ENCODE measurements at places on chromosomes 16 and 17.

DNA sequence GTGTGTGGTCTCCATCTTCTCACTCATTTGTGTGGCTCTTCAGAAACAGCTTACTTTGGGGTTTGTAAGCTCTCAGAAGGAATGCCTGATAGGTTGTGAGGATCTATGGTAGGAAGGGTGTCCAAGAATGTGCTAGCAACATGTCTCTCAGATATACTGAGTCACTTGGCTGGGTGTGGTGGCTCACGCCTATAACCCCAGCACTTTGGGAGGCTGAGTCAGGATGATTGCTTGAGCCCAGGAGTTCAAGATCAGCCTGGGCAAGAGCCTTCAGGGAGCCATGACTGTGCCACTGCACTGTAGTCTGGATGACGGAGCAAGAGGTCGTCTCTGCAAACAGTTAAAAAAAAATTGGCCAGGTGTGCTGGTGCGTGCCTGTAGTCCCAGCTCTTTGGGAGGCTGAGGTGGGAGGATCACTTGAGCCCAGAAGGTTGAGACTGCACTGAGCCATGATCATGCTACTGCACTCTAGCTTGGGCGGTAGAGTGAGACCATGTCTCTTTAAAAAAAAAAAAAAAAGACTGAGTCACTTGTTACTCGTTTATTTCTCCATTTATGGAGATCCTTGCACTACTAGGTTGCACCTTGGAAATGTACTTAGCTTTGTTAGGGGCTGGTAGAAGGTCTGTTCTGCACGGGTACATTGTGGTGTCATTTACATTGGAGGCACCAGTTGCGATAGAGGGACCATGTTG lies 232.0 kb downstream of the SNX29 start:
- DNase-seq, result no peak

DNA sequence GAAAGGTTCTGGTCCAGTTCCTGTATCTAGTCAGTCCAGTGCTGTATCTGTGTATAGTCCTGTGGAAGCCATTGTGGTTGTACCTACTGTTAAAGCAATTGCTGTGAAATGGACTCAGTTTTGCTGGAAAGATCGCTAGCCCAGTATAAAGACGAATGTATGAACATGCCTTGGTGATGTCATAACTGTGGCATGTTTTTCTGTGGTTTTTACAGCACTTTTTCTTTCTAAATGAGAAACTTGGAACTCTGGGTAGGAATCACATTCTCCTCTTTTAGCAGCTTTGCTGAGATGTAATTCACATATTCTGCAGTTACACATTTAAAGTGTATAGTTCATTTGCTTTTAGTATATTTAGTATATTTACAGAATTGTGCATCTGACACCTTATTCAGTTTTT lies 58.1 kb downstream of the MAP2K4 start:
- DNase-seq, result no peak

- no peak for DNase-seq
Measured at GRCh38 chr17:2571523-2572303, 21.7 kb upstream of the PAFAH1B1 start.

DNA sequence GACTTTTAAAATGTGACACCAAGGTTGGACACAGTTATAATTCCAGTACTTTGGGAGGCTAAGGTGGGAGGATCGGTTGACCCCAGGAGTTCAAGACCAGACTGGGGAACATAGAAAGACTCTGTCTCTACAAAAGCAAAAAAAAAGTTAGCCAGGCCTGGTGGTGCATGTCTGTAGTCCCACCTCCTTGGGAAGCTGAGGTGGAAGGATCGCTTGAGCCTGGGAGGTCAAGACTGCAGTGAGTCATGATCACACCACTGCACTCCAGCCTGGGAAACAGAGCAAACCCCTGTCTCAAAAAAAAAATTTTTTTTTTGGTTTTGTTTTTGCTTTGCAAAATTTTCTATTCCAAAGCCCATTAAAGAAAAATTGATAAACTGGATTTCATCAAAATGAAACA lies 281.4 kb downstream of the BCAS3 start:
- DNase-seq, result no peak

- peak; percentile 99 for DNase-seq
Measured at GRCh38 chr17:77354670-77355455, 214.1 kb downstream of the SEC14L1 start.

DNA sequence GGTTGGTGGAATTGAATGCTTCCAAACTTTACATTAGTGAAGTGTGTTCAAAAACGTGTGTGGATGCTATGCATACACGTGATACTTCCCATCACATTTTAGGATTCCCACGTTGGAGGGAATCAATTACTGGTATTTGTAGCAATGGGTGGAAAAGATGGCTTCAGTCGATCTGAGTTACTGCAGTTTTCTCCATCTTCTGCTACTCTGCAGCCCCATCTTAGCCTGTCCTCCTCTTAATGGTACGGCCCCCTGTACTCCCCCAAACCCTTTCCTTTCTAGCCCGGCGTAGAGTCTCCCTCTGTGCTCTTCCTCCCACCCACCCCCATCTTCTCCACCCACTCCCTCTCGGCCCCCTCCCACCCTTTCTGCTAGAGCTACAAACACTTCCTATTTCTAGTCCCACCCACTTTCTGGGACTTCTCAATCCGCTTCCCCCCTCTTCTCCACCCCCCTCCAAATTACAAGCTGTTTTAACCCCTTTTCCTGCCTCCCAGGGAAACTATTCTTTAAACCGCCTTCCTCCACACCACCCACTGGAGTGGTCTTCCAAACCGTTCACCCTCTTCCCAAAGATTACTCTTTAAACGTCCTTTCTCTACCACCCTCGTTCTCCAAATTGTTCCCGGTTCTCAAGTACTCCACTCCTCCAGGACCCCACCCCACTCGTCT lies 1.1 kb downstream of the CHTF8 start:
- DNase-seq, result no peak

DNA sequence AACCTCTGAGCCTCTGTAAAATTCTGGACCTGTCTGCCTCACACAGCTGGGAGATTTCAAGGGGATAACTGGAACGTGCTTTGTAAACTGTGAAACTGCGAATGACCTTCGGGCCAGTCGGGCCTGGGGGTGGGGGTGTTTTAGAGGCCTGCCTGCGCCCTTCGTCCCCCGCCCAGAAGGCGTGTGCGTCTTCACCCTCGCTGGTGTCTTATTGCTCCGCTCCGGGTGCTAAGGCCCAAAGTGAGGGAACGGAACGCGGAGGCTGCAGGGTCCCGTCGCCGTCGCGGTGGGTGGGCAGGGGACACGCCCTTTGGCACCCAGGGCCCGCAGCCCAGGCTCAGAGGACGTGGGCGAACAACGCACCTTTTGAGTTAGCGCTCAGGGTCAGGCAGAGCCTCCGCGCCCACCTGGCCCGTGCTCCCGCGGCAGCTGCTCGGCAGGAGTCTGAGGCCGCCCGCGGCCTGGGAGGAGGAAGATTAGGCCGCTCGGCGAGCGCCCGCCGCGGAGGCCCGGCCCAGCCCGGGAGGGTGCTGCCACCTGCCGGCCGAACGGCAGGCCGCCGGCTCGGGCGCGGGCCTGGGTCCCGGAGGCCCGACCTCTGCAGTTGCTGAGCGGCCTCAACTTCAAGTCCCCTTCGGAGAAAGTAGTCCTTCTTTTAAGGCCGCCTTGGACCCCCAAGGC lies 29.7 kb downstream of the DCAKD start:
- no peak for DNase-seq

GRCh38 chr16:10509534-10510025 lies 70.8 kb downstream of the EMP2 start:
- DNase-seq, result no peak

DNA sequence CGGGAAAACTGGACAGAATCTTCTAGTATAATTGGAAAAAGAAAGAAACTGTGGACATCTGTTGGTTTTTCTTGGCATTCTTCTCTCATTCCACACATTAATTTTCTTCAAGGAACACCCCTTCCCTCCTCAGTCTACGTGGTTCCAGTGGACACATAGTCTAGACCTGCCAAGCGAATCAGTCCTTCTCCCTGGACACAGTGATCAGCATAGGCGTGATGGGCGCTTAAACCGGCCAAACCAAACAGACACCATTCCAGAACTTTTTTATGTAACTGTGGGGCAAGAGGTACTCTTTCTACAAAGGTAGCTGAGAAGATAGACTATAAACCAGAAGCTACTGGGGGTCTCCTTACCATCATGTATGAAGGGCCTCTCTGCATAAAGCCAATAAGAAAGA lies 121.8 kb upstream of the COX10 start:
- no peak for DNase-seq

- no peak for DNase-seq
Measured at GRCh38 chr16:29009838-29010166, 24.9 kb downstream of the LAT start.

GRCh38 chr17:14545156-14545906 lies 244.4 kb downstream of the HS3ST3B1 start:
- no peak for DNase-seq

DNA sequence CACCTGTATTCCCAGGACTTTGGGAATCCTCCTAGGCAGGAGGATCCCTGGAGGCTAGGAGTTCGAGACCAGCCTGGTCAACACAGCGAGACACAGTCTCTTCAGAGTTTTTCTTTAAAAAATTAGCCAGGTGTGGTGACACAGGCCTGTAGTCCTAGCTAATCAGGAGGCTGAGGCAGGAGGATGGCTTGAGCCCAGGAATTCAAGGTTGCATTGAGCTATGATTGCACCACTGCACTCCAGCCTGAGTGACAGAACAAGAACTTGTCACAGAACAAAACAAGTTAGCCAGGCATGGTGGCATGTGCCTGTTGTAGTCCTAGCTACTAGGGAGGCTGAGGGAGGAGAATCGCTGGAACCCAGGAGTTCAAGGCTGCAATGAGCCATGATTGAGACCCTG lies 24.8 kb downstream of the ANKRD40 start:
- DNase-seq, result no peak

- DNase-seq, result peak; percentile 89
Measured at GRCh38 chr16:10738231-10739077, 5.2 kb upstream of the NUBP1 start.

GRCh38 chr16:11557801-11558200 lies 28.9 kb downstream of the LITAF start:
- DNase-seq, result no peak

GRCh38 chr16:81813648-81814047 lies 34.6 kb downstream of the PLCG2 start:
- DNase-seq, result no peak

GRCh38 chr17:1126250-1126797 lies 53.5 kb downstream of the ABR start:
- DNase-seq, result no peak

GRCh38 chr17:42306385-42306667 lies 18.0 kb downstream of the STAT5A start:
- DNase-seq, result no peak

- no peak for DNase-seq
Measured at GRCh38 chr17:9022573-9023391, 1.5 kb downstream of the NTN1 start.

DNA sequence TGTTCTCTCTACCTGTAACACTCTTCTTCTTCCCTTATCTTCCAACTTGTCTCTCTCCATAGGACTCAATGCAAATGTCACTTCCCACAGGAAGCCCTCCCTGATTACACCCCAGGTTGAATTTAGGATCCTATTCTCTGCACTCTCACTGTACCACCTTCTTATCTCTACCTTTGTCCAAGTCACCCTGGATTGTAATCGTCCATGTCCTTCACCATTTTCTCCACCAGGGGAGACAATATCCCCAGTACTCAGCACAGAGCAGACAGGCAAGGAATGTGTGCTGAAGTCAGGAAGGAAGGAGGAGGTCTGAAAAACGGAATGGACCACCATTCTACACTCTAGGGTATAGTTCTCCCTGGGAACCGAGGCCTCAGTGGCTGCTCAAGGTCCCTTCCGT lies 14.2 kb downstream of the C16orf82 start:
- DNase-seq, result no peak

GRCh38 chr16:21279501-21279900 lies 1.4 kb upstream of the CRYM start:
- DNase-seq, result no peak

GRCh38 chr17:75830164-75831031 lies 13.8 kb downstream of the UNC13D start:
- DNase-seq, result no peak

GRCh38 chr16:14464796-14465195 lies 165.3 kb downstream of the PARN start:
- no peak for DNase-seq

DNA sequence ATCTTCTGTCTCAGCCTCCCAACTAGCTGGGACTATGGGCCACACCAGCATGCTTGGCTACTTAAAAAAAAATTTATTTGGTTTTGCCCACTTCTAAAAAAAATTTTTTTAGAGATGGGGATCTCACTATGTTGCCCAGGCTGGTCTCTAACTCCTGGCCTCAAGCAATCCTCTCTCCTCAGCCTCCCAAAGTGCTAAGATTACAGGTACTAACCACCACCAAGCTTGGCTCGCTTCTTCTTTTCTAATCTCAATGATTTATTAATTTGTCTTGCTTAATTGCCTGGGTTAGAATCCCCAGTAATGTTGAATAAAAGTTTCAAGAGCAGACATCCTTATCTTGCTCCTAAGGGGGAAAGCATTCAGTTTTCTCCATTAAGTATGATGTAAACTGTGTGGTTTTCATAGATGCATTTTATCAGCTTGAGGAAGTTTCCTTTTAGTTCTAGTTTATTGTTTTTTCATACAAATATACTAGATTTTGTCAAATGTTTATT lies 65.8 kb upstream of the NACA2 start:
- no peak for DNase-seq

GRCh38 chr17:75619506-75620431 lies 13.5 kb upstream of the SMIM5 start:
- no peak for DNase-seq

DNA sequence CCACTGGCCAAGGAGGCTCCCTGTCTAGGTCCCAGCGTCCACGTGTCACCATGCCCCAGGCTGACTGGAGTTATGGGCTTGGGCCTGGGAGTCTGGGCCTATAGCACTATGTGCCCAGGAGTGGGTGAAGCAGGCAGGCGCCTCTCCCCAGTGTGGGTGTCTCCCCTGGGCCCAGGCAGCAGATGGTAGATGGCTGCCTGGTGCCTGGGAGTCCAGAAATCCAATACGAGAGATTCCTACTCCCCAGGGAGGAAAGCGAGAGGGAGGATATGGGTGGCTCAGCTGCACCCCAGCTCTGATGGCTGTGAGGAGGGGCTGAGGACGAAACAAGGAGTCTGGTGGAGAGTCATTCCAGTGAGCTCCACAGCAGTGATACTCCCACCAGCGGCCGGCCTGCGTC lies 5.0 kb downstream of the KCNH6 start:
- no peak for DNase-seq

- no peak for DNase-seq
Measured at GRCh38 chr17:32625971-32626370, 139.2 kb downstream of the CDK5R1 start.

- DNase-seq, result no peak
Measured at GRCh38 chr16:86665319-86665675, 86.9 kb downstream of the FOXL1 start.

- DNase-seq, result no peak
Measured at GRCh38 chr17:12800855-12801365, 11.6 kb downstream of the ARHGAP44 start.
